Activated CD4-positive, alpha-beta T cell treated with anti-CD3 and anti-CD28 coated beads, Interleukin-2, amount 10 ng/mL, durations not matched to agents 24 days and 14 days (primary cell): ENCODE measurements at places on chromosomes 1 and 21. TPM values are rescaled to one million over a fixed set of nuclear protein-coding genes. Genes with fewer than 3 reads are reported as not detected.

GRCh38 chr1:42962641-42963377 is 4.1 kb upstream of the SLC2A1 start:
- H3K36me3 ChIP-seq, result peaks cover 3% of the 10 kb centered on the region
- peak overlapping the region; percentile 50 for H3K4me3 ChIP-seq
- DNase-seq, result peak; percentile 56
- H3K4me1 ChIP-seq, result peaks cover 33% of the 10 kb centered on the region

GRCh38 chr1:15153184-15153841 is at the start of gene TMEM51:
TSS of gene TMEM51 (plus strand) at chr1:15153747. CDS start at chr1:15215088, 61,341 bp downstream.
- H3K4me1 ChIP-seq, result peaks cover 24% of the 10 kb centered on the region
- peak within 1 kb of the TSS; percentile 73 for H3K4me3 ChIP-seq
- DNase-seq, result peak; percentile 65
- H3K27me3 ChIP-seq, result peaks cover 57% of the 10 kb centered on the region
- H3K27ac ChIP-seq, result no peak within 1 kb of the TSS

DNA sequence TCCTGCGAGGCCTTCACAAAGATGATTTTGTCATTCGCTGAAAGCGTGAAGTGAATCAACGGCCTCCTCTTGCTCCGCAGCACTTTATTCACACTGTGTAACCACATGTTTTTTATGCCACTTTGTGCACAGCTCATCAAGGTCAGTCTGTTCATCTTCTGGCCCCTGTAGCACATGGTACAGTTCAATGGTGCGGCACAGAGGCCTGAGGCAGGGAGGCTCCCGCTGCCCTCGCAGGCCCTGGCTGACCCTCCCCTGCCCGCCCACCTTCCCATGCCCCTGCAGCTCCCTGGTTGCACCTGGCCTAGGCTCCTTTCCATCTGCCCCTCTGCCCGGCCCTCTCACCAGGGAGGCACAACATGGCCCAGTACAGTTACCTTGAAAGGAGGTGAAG is 87.5 kb downstream of the CD247 start:
- H3K27me3 ChIP-seq, result no peaks in the 10 kb centered on the region
- peaks cover 38% of the 10 kb centered on the region for H3K36me3 ChIP-seq
- peak overlapping the region; percentile 1 for H3K27ac ChIP-seq
- H3K4me1 ChIP-seq, result peaks cover 17% of the 10 kb centered on the region
- peak; percentile 47 for DNase-seq
- H3K4me3 ChIP-seq, result no peak overlapping the region

GRCh38 chr1:173195596-173196088 is 11.5 kb downstream of the TNFSF4 start:
- H3K36me3 ChIP-seq, result no peaks in the 10 kb centered on the region
- peaks cover 21% of the 10 kb centered on the region for H3K27me3 ChIP-seq
- peaks cover 13% of the 10 kb centered on the region for H3K4me1 ChIP-seq
- H3K27ac ChIP-seq, result no peak overlapping the region
- DNase-seq, result peak; percentile 65

- H3K27ac ChIP-seq, result peak overlapping the region; percentile 51
- H3K4me1 ChIP-seq, result no peaks in the 10 kb centered on the region
- no peak for DNase-seq
- no peak overlapping the region for H3K4me3 ChIP-seq
- H3K36me3 ChIP-seq, result no peaks in the 10 kb centered on the region
Measured at GRCh38 chr1:219422811-219423598, 189.9 kb downstream of the ZC3H11B start.

DNA sequence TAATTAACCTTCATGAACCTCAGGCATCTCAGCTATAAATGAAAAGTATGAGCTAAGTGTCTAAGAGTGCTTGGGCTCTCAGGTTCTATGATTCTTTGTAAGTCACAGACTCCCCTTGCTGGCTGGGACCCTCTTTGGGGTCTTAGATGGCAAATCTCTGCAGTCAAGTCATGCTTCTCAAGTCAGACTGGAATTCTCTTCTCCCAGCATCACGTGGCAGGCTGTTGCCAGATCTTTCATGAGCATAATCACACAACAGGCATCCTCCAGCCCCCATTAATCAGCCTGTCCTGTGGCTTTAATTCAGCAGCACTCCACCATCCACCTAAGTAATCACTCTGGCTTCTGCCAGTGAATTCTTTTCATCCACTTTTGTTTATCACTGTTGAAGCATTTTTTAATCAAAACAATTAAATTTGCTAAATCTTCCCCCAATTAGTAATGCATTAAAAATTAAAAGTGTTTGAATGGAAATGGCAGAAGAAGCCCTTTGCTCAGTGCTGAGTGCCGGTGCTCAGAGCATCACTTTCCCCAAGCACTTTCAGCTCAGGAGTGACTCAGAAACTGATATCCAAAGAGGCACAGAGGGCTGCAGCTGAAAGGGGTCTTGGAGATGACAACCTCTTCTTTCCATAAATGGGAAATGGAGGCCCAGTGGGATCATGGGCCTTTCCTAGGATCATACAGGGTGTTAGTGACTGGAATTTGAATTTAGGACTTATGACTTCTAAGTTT is 50.2 kb downstream of the C8A start:
- no peaks in the 10 kb centered on the region for H3K4me1 ChIP-seq
- H3K4me3 ChIP-seq, result no peak overlapping the region
- no peaks in the 10 kb centered on the region for H3K27me3 ChIP-seq
- DNase-seq, result no peak
- H3K27ac ChIP-seq, result no peak overlapping the region
- no peaks in the 10 kb centered on the region for H3K36me3 ChIP-seq

DNA sequence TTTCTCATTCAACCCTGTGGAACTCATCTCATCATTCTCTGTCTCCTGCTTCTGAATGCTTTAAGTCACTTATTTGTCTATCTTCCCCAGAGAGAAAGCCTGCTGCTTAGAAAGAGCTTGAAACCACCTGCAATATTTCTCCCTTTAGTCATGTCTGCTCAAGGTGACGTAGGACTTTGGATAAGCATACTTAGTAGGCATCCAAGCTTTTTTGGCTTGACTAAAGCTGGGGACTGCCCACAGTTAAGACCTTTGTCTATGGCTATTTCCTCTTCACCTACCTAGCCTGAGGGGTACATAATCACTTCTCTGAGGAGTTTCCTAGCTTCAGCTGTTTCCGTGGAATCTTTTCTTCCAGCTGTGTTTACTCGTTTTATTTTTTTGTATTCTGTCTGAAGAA is 665.8 kb upstream of the CAMK1G start:
- H3K27ac ChIP-seq, result no peak overlapping the region
- no peak for DNase-seq
- H3K4me1 ChIP-seq, result no peaks in the 10 kb centered on the region
- H3K4me3 ChIP-seq, result no peak overlapping the region
- no peaks in the 10 kb centered on the region for H3K36me3 ChIP-seq
- no peaks in the 10 kb centered on the region for H3K27me3 ChIP-seq

GRCh38 chr21:37700641-37701202 is 215.5 kb downstream of the KCNJ6 start:
- H3K27ac ChIP-seq, result no peak overlapping the region
- peaks cover 7% of the 10 kb centered on the region for H3K27me3 ChIP-seq
- no peak overlapping the region for H3K4me3 ChIP-seq
- DNase-seq, result peak; percentile 71

OLIG2 gene
- not detected in 2 replicates for total RNA-seq
